ENCODE measurements at places on chromosomes 2 and 18. TPM values are rescaled to one million over a fixed set of nuclear protein-coding genes. Genes with fewer than 3 reads are reported as not detected.

The NAPG gene
- total RNA-seq: 26.0 TPM

GRCh38 chr18:59783138-59783537, 85.9 kb upstream of the CCBE1 start:
- DNase-seq: no peak

- no peak for DNase-seq
Observed at GRCh38 chr2:29848566-29849310, 72.6 kb downstream of the ALK start.

DNA sequence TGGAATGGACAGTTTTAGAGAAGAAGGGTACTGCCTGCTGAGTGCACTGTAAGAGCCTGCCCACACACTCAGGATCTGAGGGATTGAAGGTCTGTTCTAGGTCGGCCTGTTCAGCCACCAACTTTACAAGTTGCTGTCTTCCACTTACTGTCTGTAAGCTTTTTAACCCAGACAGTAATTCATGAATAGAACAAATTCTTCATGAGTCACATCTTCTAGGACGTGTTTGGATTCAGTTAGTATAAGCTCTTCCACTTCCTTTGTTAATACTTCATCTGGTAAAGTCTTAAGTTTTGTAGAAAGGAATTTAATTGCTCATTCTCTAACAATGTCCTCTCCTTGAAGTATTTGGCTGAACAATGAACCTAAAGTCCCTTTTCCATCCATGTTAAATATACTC, 74.6 kb downstream of the PDE11A start:
- DNase-seq: no peak

Measured in vagina (tissue), 2 donors.